Liver (tissue), 10 donors: ENCODE measurements at places on chromosomes 12 and 14.

GRCh38 chr14:66944872-66945271, 244.4 kb upstream of the GARIN2 start:
- H3K27ac ChIP-seq = no peak overlapping the region
- no peaks in the 10 kb centered on the region for H3K4me1 ChIP-seq
- H3K36me3 ChIP-seq = peaks cover 62% of the 10 kb centered on the region
- no peaks in the 10 kb centered on the region for H3K27me3 ChIP-seq
- no peak for DNase-seq
- H3K4me3 ChIP-seq = peak overlapping the region; percentile 58

DNA sequence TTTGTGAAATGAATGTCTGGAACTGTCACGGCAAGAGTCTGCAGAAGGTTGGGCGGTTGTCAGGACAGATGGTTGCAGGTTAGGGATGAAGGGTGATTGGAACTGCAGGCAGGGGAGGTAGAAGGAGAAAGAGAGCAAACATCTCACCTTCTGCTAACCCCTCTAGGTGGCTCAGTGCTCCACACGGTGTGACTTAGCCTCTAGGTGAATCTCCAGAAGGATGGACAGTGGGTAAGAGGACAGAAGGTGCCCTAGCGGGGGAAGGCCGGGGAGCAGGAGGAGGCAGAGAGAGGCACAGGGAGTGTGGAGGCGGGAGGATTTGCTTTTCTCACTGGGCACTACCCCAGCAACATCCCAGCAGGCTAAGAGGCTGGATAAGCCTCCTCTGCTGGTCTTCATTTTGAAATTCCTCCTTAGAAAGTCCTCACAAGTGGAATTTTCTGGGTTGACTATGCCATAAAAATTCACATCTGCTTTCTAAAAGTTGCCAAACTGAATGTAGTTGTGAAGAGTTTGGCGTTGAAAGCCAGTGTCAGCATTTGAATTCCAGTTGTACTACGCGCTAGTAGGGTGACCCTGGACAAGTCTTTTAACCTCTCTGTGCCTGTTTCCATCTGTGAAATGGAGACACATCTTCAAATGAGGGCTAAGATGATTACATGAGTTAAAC, 10.7 kb upstream of the GPR68 start:
- H3K36me3 ChIP-seq = no peaks in the 10 kb centered on the region
- H3K27me3 ChIP-seq = no peaks in the 10 kb centered on the region
- no peak for DNase-seq
- H3K4me3 ChIP-seq = no peak overlapping the region
- H3K4me1 ChIP-seq = peaks cover 5% of the 10 kb centered on the region

DNA sequence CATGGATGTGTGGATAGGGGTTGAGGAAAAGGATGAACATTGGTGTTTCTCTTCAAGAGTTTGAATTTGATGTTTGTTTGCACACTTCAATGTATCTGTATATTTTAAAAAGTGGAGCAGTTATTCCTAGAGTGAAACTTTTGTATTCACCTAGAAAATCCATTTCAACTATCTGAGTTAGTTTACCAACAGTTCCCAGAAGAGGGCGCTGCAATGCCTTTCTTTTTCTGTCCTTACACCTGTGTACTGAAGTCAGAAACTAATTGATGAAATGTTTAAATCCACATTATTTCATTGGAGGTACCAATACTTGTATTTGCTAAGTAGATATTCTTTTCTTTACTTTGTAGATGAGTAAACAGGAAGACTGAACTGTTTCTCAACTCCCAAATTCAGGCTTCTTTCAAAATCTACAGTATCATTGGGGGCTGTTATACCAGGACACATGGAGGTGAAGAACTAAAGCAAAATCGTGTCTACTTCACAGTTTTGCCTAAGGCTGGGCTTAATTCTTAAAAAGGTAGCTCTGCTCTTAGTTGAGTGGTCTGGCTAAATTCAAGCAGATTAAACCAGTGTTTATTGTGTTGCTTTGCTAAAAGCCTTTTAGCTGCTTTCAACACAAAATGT, 26.6 kb upstream of the KLRB1 start:
- H3K4me1 ChIP-seq = no peaks in the 10 kb centered on the region
- peak; percentile 58 for DNase-seq
- H3K4me3 ChIP-seq = no peak overlapping the region
- H3K27me3 ChIP-seq = no peaks in the 10 kb centered on the region
- no peak overlapping the region for H3K27ac ChIP-seq
- H3K36me3 ChIP-seq = no peaks in the 10 kb centered on the region

DNA sequence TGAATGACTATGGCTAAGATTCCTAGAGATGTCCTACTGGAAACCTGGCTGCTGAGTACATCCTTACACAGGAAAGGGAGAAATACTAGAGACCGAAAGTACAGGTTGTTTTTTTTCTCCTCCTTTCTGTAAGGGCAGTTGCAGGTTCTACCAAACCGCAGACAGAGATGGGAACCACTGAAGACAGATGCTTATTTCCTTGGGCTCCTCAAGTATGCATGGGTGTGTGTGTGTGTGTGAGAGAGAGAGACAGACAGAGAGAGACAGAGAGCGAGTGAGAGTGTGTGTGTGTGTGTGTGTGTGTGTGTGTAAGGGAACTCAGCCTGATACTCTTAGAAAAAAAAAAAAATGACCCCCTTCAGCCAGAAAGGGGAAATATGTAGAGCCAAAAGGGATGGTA, 42.5 kb downstream of the MAP4K5 start:
- no peaks in the 10 kb centered on the region for H3K27me3 ChIP-seq
- DNase-seq = no peak
- H3K36me3 ChIP-seq = no peaks in the 10 kb centered on the region
- H3K4me3 ChIP-seq = no peak overlapping the region

DNA sequence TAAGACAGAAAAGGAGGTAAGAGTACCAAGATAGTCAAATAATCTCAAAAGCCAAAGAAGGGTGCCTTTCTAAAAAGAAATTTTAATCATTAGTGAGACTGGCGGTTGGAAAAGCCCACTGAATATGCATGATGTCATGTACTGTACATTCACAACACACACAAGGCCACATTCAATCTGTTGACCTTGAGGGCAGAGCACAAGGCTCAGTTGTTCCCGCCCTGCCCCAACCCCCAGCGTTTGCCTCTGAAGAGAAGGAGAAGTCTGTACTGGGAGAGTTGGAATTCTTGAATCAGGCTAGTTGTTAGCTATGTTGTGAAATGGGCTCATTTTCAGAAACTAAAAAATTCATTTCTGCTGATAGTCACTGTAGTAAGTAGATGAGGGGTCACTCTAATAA, 50.2 kb upstream of the NID2 start:
- H3K36me3 ChIP-seq = no peaks in the 10 kb centered on the region
- no peak overlapping the region for H3K4me3 ChIP-seq
- H3K27ac ChIP-seq = no peak overlapping the region
- no peaks in the 10 kb centered on the region for H3K4me1 ChIP-seq
- DNase-seq = no peak
- no peaks in the 10 kb centered on the region for H3K27me3 ChIP-seq

- H3K27me3 ChIP-seq = no peaks in the 10 kb centered on the region
- no peaks in the 10 kb centered on the region for H3K36me3 ChIP-seq
- peak overlapping the region; percentile 85 for H3K4me3 ChIP-seq
- H3K4me1 ChIP-seq = peaks cover 17% of the 10 kb centered on the region
- peak overlapping the region; percentile 72 for H3K27ac ChIP-seq
These were observed 1.9 kb downstream of the MLXIP start for GRCh38 chr12:122080149-122081082.

- no peak overlapping the region for H3K4me3 ChIP-seq
- H3K4me1 ChIP-seq = no peaks in the 10 kb centered on the region
- no peak overlapping the region for H3K27ac ChIP-seq
- DNase-seq = no peak
- no peaks in the 10 kb centered on the region for H3K27me3 ChIP-seq
These were observed 8.5 kb downstream of the SELPLG start for GRCh38 chr12:108625228-108625627.

GRCh38 chr12:101939306-101939705, 61.9 kb downstream of the DRAM1 start:
- no peaks in the 10 kb centered on the region for H3K4me1 ChIP-seq
- H3K27ac ChIP-seq = no peak overlapping the region
- H3K36me3 ChIP-seq = no peaks in the 10 kb centered on the region
- DNase-seq = no peak
- no peaks in the 10 kb centered on the region for H3K27me3 ChIP-seq

- H3K27me3 ChIP-seq = no peaks in the 10 kb centered on the region
- H3K4me1 ChIP-seq = no peaks in the 10 kb centered on the region
- H3K27ac ChIP-seq = no peak overlapping the region
These were observed 18.1 kb downstream of the EGLN3 start for GRCh38 chr14:33932576-33933345.

DNA sequence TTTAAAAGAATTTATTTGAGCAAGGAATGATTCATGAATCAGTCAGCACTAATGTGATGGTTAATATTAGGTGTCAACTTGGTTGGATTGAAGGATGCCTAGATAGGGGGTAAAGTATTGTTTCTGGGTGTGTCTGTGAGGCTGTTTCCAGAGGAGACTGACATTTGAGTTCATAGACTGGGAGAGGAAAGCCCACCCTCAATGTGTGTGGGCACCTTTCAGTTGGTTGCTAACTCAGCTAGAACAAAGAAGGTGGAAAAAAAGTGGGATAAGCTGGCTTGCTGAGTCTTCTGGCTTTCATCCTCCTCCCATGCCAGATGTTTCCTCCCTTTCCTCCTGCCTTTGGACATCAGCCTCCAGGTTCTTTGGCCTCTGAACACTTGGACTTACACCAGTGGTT, 47.2 kb downstream of the TESPA1 start:
- no peak overlapping the region for H3K27ac ChIP-seq
- no peaks in the 10 kb centered on the region for H3K36me3 ChIP-seq
- DNase-seq = no peak
- no peaks in the 10 kb centered on the region for H3K4me1 ChIP-seq

- H3K27ac ChIP-seq = no peak overlapping the region
- H3K4me1 ChIP-seq = no peaks in the 10 kb centered on the region
- no peak overlapping the region for H3K4me3 ChIP-seq
These were observed 20.5 kb downstream of the RNF212B start for GRCh38 chr14:23258256-23258655.

GRCh38 chr12:69921831-69922230, 96.8 kb downstream of the MYRFL start:
- H3K27ac ChIP-seq = no peak overlapping the region
- H3K27me3 ChIP-seq = no peaks in the 10 kb centered on the region
- no peak overlapping the region for H3K4me3 ChIP-seq
- no peaks in the 10 kb centered on the region for H3K36me3 ChIP-seq
- no peak for DNase-seq

DNA sequence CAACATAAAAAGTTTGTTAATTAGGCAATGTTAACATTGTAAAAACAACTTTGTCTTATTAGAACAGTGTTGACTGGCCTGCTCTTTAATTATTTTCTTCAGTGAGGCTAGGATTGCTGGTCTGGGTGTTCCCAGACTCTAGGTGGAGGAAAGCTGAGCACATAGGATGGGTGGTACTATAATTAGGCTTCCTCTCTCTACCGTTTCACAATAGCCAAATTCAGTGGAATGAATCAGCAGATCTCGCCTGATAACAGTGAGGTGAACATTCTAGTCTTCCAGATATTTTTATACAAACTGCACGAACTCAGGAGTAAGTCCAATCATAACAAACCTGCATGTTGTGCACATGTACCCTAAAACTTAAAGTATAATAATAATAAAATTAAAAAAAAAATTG, 11.9 kb downstream of the PTGDR start:
- H3K27ac ChIP-seq = no peak overlapping the region
- H3K36me3 ChIP-seq = no peaks in the 10 kb centered on the region
- no peak overlapping the region for H3K4me3 ChIP-seq
- no peak for DNase-seq

- H3K27me3 ChIP-seq = no peaks in the 10 kb centered on the region
- no peak for DNase-seq
- H3K36me3 ChIP-seq = no peaks in the 10 kb centered on the region
These were observed 11.1 kb downstream of the ERP27 start for GRCh38 chr12:14927267-14927666.

DNA sequence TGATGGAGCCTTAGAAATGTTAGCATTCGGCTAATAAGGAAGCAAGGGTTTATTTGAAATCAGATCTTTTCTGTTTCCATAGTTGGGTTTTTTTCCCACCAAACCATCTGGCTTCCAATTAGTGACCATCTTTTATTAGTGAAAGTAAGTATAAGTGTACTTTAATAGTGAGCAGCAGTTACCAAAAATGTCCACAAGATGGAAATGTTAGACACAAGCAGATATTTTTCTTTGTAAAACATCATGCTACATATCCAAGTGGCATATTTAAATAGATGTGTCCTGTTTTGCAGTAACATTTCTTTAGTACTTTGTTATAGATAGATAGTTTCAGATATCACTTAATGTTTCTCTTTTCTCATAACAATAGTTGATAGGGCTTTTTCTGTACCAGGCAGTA, 28.8 kb downstream of the YEATS4 start:
- no peak overlapping the region for H3K27ac ChIP-seq
- H3K27me3 ChIP-seq = no peaks in the 10 kb centered on the region
- no peaks in the 10 kb centered on the region for H3K4me1 ChIP-seq
- DNase-seq = no peak
- peaks cover 1% of the 10 kb centered on the region for H3K36me3 ChIP-seq
- H3K4me3 ChIP-seq = no peak overlapping the region

DNA sequence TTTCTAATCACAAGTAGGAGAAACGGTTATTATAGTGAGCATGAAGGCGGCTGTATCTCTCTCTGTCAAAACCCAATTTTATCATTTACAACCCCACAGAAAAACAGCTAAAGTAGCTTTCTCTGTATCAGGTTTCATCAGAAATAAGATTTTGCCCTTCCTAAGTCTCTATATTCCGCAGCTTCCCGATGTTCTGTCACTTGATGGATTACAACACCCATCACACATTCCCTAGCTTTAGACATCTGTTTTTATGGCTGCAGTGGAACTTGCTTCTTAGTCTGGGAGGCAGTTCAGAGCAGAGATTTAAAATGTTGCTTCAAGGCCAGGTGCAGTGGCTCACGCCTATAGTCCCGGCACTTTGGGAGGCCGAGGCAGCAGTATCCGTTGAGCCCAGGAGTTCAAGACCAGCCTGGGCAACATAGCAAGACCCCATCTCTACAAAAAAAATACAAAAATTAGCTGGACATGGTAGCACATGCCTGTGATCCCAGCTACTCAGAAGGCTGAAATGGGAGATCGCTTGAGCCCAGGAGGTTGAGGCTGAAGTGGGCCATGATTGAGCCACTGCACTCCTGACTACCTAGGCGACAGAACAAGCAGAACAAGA, 27.6 kb upstream of the FOXN3 start:
- H3K4me3 ChIP-seq = no peak overlapping the region
- no peaks in the 10 kb centered on the region for H3K36me3 ChIP-seq
- no peak overlapping the region for H3K27ac ChIP-seq
- H3K4me1 ChIP-seq = no peaks in the 10 kb centered on the region

GRCh38 chr12:117318591-117318990, 42.8 kb downstream of the NOS1 start:
- no peak overlapping the region for H3K27ac ChIP-seq
- DNase-seq = no peak
- H3K27me3 ChIP-seq = no peaks in the 10 kb centered on the region
- H3K4me3 ChIP-seq = no peak overlapping the region
- H3K4me1 ChIP-seq = no peaks in the 10 kb centered on the region
- no peaks in the 10 kb centered on the region for H3K36me3 ChIP-seq

DNA sequence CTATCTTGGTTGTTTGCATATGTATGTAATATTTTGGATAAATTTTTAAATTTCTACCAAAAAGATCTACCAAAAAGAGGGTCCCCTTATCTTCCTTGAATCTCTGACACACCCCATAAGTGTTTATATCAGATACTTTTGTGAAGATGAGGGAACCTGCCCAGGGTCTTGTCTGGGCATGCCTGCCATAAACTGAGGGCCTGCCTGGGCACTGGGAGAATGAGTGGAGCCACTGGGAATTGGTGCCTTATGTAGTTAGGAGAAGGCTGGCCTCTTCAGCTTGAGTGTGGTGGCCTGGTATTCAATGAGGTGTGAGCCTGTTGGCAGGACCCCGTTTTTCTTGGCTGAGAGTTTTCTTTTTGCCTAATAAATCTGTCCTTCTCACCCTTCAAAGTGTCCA, 46.5 kb downstream of the OR9K2 start:
- no peaks in the 10 kb centered on the region for H3K27me3 ChIP-seq
- H3K36me3 ChIP-seq = no peaks in the 10 kb centered on the region
- H3K4me3 ChIP-seq = no peak overlapping the region
- H3K27ac ChIP-seq = no peak overlapping the region
